ENCODE measurements at places on chromosomes 11 and 22.

DNA sequence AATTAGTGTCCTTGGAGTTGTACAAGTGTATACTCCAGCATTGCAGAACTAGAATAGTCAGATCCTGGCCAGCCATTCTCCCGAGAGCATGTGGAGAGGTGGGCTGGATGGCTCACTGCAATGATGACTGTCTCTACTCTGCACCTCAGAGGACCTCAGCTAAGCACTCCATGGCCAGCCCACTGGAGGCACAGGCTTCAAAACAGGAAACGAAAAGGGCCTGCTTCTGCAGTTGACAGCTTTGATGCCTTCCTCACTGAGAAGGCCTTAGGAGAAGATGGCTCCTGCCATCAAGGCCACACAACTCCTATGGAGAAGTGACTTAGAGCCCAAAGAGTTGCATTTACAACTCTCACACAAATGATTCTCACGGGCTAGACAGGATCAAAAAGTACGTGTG is 9.1 kb downstream of the POLD4 start:
- no peak for DNase-seq

DNA sequence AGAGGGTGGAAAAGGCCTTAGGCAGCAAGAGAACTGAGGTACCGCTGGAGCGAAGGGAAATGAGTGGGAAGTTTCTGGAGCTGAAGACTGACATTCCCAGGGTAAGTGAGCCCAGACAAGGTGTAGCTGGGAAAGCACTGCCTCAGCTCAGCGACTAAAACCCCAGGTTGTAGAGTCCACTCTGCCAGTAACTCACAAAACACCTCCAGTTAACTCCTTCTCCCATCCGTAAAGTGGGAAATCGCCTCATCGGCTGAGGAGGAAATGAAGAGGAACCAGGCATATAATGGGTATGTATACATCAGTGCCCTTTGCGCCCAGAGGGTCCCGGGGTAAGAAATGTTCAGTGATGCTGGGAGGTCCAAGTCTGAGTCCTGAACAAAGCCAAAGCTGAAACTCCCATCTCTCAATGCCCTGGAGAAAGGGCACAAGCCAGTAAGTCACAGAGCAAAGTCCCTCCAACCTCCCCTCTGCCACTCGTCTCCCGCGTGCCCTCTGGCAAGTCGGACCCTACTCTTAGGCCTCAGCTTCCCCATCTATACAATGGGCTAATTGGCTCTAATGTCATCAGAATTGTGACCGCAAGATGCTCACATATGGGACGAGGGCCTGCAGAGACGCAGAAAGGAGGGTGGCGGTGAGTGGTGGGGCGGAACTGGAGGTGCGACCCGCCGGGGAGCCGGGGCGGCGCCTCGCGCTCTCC is 588 bp downstream of the VPS37C start:
- peak; percentile 61 for DNase-seq

DNA sequence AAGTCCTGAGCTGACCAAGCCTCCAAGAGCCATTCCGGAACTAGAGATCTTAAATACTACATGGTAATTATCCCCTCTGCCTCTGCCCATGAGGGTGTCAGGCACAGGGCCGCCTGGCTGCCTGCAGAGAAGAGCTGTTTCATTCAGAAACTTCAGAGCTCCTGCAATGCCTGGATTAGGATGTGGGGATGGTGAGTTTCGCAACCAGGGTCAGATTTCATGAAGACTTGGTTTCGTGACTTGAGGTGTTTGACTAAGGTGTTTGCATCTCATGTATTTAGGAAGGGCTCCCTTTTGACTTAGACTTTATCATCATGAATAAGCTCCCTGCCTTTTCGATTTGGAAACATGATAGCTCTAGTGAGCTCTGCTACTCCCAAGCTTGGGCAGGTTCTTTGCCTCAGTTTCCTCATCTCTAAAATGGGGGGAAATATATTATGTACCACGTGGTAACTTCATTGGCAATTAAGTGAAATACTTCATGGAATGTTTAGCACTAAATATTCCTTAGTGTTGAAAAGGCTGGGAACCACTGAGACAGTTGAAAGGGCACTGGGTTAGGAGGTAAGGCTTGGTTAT is 9.1 kb downstream of the TIMP3 start:
- DNase-seq = no peak

DNA sequence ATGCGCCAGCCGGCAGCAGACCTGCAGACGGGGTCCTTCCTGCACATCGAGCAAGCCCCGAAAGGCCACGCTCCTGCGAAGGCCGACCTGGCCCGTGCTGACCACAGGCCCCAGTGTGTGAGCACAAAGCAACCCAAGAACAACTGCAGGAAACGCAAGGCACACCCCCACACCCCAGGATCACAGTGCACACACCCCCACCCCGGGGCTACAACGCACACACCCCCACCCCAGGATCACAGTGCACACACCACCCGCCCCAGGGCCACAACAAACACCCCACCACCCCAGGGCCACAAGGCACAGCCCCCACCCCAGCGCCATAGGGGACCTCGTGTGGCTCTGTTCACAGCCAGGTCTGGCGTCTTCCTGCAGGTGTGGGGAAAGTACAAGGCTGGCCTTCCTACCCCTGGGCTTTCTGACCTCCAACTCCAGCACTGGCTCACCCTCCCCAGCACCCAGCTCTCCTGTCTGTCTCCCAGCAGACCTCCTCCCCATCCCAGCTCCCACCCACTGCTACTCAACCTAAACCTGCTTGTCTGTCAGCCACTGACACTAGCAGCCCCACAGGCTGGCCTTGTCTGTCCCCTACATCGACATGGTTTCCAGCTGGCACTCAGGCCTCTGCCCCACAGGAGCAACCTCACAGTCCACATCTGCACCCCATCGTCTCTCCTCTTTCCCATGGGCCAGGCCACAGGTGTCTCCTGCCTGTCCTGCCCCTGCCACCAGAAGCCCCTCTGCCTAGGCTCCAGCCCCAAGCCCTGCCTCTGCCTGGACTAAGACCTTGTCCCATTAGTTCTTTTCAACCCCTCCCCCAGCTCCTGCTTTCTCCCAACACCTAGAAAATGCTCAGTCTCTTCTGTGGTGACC is 20.5 kb upstream of the EFCAB6 start:
- no peak for DNase-seq

DNA sequence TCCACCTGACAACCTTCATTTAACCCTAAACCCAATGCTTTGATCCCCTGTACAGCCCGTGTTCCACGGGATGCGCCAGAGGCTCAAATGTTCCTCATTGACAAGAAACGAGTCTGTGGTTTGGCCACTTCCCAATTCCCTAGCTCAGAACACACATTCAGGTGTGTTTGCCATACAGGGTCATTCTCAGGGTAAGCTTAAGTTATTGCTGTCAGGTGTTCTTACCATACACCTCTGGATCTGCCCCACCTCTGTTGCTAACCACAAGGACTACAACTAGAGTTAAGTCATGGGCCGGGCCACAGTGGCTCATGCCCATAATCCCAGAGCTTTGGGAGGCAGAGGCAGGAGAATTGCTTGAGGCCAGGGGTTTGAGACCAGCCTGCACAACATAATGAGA is 45.6 kb upstream of the POLD3 start:
- no peak for DNase-seq

GRCh38 chr22:21624120-21624879 is 5.5 kb downstream of the YDJC start:
- no peak for DNase-seq

DNA sequence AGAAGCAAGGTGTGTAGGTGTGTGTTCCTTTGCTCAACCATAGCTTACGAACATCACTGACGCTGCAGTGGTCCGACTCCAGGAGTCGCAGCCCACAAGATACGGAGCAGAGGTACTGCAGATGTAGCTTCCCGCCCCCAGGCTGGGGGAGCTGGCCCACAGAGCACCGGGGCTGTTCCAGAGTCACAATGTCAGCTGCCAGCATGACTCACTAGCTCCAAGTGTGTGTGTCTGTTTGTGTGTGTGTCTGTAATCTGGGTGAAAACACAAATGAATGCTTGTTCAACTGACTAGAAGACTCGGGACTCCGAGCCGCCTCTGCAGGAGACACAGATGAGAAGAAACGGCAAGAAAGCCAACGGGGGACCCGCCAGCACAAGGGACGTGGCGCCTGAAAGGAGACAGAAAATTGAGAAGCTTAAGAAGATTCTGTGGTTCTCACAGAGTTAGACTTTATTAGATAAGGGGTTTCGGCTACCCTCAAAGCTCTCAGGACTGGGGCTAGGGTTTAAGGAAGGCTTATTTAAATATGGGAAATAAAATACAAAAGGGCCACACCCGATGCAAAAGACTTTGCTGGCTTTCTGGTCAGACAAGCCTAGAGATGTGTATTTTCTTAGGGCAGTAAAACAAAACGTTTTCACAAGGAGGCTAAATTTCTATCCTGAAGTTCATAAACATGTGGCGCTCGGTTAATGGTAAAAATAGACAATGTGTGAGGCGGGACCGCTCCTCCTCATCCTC is 10.7 kb downstream of the VSIG10L2 start:
- no peak for DNase-seq

GRCh38 chr11:10601837-10602236 is 33.4 kb upstream of the LYVE1 start:
- no peak for DNase-seq

GRCh38 chr11:10305262-10305963 is 540 bp downstream of the ADM start:
- DNase-seq = peak; percentile 20

GRCh38 chr11:102241026-102241425 is 76.3 kb upstream of the BIRC3 start:
- DNase-seq = no peak

DNA sequence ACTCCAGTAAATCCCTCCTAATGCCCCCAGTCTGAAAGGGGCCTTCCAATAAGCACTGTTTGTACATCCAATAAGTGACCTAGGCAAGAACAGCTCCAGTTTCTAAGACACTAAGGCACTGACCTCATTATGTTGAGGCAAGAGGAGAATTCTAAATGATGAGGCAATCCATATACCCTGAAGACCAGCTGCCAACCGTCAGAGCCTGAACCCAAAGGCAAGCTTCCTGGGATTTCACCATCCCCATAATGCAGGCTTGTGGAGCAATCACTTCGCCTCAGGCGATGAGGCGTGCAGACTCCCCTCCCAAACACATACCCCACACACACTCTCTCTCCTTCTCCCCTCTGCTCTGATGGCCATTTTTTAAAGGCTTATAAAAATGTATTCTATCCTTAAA is 49.5 kb downstream of the LGR4 start:
- peak; percentile 39 for DNase-seq

GRCh38 chr11:117931971-117932370 is 2.8 kb upstream of the TMPRSS13 start:
- DNase-seq = no peak

- no peak for DNase-seq
These were observed 29.3 kb downstream of the CLPB start for GRCh38 chr11:72405009-72405408.

DNA sequence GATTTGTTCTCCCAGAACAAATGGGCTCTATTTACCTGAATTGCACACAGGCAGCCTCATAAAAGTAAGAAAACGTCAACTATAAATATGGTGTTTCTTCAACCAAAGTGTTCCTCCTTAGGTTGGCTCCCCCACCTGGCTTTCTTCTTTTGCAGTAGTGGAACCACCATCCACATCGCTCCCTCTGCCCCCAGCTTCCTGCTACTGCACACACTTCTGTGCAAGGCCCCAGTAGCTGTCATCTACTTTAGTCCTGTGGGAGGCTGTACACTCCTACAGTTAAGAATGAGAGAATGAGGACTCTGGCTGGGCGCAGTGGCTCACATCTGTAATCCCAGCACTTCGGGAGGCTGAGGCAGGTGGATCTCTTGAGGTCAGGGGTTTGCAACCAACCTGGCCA is 89.5 kb downstream of the BMAL1 start:
- DNase-seq = no peak

DNA sequence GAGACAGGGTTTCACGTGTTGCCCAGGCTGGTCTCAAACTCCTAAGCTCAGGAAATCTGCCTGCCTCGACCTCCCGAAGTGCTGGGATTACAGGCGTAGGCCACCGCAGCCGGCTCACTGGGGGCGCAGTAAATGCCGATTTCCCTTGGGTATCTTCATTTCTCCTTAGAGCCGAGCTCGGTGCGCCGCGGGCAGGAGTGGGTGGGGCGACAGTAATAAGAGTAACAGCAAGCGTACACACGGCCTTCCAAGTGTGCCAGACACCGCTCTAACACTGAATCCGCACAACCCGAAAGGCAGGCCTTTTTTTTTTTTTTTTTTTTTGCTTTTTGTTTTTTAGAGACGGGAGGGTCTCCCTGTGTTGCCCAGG is 500 bp upstream of the ADSL start:
- peak; percentile 26 for DNase-seq

DNA sequence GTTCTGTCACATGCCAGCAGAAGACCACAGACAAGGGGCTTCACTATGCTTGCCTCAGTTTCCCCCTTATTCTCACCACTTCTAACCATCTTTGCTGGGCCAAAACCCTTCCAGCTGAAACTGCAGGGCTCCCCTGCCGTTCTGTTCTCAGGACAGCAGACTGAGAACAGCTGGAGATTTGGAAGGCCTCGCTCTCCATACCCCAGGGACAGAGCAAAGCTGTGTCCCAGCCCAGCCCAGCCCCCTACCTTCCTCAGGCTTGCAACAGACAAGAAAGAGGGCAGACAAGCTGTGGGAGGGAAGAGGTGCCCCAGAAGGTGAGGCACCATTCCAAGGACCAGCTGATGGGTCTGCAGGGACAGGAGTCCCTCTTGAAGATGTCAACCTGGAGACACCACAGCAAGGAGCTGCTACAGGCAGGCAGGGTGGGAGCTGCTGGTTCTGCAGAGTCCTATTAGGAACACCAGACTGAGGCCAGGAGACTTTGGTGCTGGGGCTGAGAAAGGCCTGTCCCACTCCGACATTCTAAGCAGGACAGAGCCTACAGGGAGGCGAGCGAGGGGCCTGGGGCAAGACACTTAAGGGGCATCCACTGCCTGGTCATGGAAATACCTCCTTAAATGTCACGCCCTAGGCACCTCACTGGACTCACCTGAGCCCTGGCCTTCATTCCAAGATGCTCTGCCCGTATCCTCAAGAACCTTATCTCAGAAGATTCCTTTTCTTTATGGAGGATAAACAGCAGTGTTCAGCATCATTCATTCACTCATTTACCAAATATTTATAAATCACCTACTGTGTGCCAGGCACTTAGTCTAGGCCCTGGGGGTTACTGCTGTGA is 6.9 kb downstream of the SCN2B start:
- no peak for DNase-seq

DNA sequence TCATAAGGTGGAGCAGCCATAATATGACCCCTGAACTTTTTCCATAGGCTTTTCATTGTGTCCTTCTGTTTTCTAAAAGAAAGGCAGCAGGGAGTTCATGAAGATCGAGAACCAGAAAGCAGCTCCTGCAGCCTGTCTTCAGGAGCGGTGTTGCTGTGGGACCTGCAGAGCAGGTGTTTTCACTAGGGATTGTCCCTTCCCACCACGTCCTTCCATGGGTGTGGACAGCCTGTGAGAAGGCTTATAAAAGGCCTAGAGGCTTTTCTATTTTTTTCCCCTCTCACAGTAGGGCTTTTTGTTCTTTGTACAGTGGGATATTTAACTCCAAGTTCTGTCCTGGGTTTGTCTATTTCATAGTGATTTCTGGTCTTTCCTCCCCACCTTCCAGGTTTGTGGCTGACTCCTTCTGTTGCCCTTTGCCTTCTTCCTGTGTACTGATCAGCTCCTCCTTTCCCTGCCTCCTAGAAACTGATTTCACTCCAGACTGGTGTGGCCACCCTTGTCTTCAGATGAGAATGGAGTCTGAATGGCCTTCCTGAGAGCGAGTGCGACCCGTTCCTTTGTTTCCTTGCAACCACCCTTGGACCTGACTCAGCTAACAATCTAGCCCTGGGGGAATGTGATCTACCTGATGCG is 10.1 kb downstream of the MRPL16 start:
- no peak for DNase-seq

Data from NCI-H748 treated with DMSO at 0.1 percent for 48 hours (cell line).